HFFc6 (cell line): ENCODE measurements at places on chromosomes 2 and 18.

DNA sequence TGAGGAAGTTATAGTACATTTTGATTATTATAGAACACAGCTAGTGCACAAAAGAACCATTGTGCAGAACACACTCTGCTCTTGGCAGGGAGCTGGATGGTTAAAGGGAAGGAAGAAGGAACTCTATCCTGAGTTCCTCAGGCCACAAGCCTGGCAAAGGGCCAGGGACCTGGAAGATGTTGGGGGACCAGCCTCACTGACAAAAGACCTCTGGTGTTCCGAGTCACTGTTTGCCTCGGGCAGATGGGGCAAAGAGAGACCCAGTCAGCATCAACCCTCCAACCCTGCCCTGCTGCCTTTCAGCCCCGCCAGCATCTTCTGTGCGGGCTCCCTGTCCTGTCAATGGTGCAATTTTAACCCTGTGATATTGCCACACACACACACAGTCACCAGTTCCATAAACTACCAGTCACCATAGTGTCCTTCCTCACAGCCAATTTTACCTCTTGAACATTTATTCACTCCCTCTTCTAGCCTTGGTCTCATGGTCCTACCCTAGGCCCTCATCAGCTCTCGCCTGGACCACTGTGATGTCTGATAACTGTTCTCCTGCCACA is 21.9 kb downstream of the NEMP2 start:
- DNase-seq: no peak

GRCh38 chr18:33830213-33830612 is 252.2 kb downstream of the ASXL3 start:
- DNase-seq: no peak

GRCh38 chr18:46866523-46866922 is 50.8 kb downstream of the PIAS2 start:
- DNase-seq: no peak

DNA sequence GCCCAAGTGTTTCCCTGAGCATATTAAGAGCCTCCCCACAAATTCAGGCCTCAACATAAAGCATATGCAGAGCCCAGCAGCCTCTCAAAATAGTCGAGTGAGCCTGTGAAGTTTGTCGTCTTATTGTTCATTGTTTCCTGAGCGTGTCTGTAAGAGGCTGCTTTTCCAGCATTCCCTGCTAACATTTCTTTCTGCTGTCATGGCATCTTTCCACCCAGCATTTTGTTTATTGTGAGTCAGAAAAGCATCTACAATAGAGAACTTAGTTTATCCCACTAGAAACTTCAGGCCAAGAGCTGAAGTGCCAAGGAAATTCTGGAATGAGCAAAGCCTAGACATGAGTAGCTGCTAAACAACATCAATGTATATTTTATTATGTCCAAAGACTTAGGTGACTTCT is 46.3 kb upstream of the STAM2 start:
- DNase-seq: peak; percentile 13

DNA sequence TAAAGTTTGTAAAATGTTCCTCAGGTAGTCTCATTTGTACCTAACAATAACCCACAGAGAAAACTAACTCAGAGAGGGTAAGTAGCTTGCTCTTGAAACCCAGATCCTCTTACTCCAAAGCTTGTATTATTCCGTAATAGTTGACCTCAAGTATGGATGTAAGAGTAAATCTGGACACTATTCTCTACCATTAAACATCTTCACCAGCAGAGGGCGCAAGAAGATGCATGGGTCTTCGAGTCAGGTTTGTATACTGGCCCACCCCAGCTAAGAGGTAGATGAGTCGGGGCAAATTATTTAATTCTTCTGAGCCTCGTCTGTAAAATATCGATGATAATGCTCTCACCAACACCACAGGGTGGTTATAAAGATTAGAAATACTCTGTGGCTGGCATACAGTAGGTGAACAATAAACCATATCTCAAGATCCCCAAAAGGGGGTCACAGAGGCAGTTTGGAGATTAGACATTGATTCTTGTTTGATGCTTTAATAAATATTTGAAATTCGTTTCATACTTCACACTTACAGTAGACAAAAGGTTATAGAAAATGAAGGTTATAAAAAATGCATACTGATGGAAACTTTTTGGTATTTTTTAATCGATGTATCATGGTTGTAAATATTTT is 3.5 kb upstream of the CABLES1 start:
- DNase-seq: peak; percentile 65

GRCh38 chr18:3623769-3624545 is 174.0 kb downstream of the TGIF1 start:
- DNase-seq: peak; percentile 97

GRCh38 chr2:234611209-234611608 is 114.3 kb upstream of the ARL4C start:
- no peak for DNase-seq

GRCh38 chr2:58055033-58055786 is 8.6 kb downstream of the VRK2 start:
- DNase-seq: no peak

GRCh38 chr18:50686409-50686808 is 126.5 kb downstream of the MAPK4 start:
- DNase-seq: no peak

DNA sequence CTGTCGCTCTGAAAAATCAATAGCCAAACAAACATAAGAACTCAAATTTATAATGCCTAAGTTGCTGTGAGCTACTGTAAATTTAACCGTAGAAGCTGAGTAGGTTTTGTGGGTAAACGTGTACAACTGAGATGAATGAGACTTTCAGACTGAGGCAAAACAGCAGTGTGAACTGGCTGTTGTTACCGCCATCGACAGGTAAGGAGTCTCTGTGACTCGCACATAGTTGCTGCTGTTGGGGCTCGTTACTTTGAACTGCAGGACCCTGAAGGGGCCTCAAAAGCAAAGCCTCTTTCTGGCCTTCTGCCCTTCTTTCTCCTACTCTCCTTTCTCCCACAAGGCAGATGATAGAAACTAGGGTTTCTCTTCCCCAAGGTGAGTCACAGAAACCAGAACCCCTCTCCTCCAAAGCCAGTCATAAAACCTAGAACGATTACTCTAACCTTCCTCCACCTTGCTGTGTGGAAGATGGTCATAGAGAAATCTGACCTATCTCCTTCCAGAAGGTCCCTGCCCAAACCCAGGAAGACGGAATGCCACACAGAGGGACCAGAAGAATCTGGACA is 101.2 kb downstream of the DLGAP1 start:
- DNase-seq: no peak

DNA sequence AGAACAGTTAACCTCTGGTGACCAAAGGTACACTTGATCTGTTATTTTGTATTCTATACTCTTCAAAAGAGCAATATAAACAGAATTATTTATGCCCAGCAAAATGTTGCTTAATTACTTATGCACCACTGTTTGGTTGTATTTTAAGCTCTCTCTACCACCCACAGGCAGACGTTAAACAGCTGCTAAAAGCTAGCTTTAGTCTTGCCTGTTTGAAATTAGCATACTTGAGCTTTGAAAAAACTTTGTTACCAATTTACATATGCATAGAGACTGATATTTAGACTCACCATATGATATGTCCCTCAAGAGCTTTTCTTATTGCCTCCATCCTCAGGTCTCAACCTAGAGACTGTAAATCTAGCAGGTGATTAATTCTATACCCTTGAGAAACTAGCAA is 426.9 kb downstream of the NR4A2 start:
- no peak for DNase-seq

DNA sequence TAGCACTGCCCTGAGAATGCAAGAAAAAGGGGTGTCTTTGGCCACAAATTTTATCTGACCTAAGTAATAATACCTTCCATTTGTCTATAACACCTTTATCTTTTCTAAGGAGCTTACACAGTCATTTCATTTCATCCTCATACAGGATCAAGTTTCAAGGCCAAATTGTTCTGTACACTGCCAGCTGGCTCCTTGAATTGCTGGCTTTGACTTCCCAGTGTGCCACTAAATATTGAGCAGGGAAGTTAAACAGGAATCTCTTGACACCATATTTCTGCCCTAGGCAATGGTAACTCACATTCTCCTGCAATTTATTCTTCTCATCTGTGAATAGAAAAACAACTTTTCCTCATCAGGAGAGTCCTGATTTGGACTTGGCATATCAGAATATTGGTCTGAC is 195.1 kb upstream of the LRP1B start:
- DNase-seq: no peak

DNA sequence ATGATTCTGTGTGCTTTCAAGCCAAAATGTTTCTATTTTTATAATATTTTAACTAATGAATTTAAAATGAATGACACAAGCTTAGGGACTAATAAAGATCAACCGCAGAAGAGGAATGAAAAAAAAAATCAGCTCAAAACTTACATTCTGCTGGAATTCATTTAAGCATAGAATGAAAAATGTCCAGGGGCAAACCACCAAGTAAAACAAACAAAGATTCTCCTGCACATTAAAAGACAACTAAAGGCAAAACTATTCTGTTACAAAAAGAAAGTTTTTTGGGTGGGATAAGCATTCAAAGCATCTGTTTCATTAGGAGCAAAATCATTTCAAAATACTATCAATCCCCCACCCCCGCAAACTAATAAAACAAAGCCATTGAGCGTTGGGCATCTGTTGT is 99.3 kb upstream of the SOX11 start:
- DNase-seq: no peak

DNA sequence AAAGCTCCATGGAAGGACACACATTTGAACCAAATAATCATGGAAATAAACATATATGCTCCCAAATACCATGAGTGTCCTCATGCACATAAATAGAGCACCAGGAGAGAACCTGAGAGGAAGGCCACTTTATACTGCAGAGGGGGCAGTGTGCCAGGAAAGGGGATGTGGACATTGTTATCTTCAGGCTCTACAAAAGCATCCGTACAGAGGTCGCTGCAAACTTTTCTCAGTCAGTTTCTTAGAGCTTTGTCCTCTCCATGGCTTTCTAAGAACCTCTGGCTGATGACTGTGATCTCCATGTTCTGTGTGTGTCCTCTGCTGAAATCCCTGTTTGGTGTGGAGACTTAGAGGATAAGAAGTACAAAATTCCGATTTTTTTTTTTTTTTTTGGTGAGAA is 515.7 kb downstream of the CNTNAP5 start:
- DNase-seq: no peak

GRCh38 chr2:20717641-20718040 is 50.7 kb downstream of the GDF7 start:
- no peak for DNase-seq

GRCh38 chr2:97982621-97983020 is 13.1 kb downstream of the TMEM131 start:
- no peak for DNase-seq

DNA sequence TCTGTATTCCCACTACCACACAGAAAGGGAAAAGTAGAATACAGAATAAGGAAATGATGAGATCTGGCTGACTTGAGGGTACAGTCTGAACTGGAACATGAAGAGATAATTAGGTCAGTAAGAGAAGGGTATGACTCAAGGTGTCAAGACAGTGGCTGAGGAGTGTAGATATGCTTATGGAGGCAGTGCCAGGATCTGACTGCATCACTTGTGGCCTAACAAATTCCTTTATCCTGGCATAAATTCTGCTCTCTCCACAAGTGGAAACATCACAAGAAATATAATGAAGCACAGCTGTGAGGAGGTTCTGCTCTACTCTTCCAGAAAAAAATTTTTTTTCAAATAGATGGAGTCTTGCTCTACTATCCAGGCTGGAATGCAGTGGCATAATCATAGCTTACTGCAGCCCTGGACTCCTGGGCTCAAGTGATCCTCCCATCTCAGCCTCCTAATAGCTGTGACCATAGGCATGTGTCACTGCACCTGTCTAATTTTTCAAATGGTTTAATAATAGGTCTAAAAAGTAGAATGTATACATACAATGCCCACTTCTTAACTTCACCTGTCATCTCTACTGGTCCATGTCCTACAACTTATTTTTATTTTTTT is 85.3 kb downstream of the C2orf74 start:
- peak; percentile 75 for DNase-seq

DNA sequence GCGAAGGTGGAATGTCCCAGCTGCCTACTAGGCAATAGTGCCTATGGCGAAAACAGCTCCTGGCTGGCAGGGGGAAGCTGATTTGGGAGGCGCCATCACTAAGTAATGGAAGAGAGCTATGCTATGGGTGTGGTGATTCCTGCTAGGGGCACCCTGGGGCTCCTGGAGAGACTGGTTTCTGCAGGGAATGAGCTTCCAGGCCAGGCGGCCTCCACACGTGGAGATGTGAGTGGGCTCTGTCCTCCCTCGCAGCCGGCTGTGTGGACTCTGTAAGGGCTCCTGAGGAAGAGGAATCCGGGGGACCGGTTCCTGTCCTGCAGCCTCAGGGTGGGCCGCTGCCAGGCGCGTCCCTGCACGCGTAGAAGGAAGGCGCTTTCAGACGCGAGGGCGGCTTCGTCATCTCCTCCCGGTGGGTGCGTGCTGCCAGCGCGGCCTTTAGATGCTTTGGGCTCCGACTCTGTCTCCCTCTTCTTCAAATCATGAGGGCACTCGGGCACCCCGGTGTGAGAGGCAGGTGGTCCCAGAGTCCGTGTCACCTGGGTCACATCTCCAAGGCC is 55.5 kb upstream of the ANKRD62 start:
- DNase-seq: no peak

- DNase-seq: peak; percentile 38
Measured at GRCh38 chr18:27723168-27723567, 453.8 kb downstream of the CDH2 start.

GRCh38 chr2:223970343-223971128 is 13.3 kb downstream of the MRPL44 start:
- DNase-seq: peak; percentile 50

DNA sequence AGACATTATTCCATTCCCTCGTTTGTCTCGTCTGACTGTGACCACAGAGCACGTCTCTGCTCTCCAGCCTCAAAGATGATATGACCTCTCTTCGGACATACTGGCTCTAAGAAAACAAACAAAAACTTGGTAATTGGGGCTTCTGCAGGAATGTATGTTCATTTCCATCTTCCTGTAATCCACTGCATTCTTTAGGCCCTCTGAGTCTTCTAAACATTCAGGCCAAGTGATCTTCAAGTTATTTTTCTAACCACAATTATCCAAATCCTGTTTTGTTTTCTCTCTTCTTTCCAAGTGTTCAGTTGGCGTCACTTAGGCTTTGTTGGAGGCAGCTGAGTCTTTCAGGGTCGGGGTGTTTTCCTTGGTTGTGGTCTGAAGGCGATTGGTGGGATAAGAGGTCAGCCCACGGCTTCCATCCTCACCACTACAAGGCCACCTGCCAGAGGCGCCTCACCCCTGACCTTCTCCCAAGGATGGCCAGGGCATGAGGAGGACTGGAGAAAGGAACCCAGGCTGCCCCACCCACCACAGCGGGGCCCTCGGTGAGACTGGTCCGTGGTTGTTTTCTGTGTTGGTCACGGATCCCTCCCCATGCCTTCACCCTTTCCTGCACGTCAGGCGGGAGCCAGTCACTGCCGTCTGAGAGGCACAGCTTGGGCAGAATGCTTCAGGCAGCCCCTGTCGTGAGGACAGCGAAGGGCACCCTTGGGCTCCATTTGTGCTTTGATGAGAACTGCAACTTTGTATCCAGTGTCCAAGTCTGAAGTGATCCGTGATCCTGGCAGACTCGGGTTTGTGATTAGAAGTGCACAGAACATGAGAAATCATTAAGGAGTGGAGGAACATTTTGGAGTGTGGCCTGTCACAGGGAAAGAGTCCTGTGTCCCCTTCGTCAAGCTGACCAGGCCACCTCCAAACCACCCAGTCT is 88.6 kb upstream of the FHL2 start:
- DNase-seq: peak; percentile 96

- no peak for DNase-seq
Measured at GRCh38 chr2:240589375-240589774, 2.8 kb downstream of the CAPN10 start.

GRCh38 chr2:65722028-65722778 is 289.8 kb upstream of the SPRED2 start:
- peak; percentile 3 for DNase-seq

GRCh38 chr2:190468814-190469569 is 60.8 kb downstream of the MFSD6 start:
- DNase-seq: peak; percentile 92
